Activated T-helper 1 cell treated with anti-CD3 and anti-CD28 coated beads, Interleukin-12 subunit alpha, Interleukin-12 subunit beta, Interleukin-2, Interleukin-4 antibody, amounts not matched to agents 30 ng/mL and 10 ng/mL and 1 ng/mL, durations not matched to agents 14 hours and 24 hours and 36 hours (primary cell): ENCODE measurements at places on chromosomes 13 and 19.

DNA sequence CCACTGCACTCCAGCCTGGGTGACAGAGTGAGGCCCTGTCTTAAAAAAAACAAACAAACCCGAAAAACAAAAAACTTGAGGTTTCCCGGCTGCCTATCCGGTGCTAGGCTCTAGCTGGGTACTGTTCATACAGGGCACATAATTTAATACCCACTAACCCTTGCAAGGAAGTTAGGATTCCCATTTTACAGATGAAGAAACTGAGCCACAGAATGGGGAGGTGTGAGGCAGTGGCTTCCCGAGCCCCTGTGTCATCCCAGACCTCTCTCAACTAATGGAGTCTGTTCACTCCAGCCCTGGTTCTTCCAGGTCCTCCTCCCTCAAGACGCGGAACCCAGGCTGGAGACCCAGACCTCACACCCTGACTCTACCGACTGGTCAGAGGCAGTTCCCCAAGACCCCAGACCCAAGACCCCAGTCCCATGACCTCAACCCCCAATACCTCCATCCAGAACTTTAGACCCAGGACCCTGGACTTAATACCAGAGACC is 576 bp downstream of the APBA3 start:
- no peak for DNase-seq

GRCh38 chr13:47964863-47965262 is 36.2 kb downstream of the SUCLA2 start:
- DNase-seq = no peak

- no peak for DNase-seq
Measured at GRCh38 chr13:92938486-92939020, 288.1 kb upstream of the GPC6 start.

- no peak for DNase-seq
Measured at GRCh38 chr19:29645911-29646310, 19.4 kb upstream of the PLEKHF1 start.
